ENCODE measurements at places on chromosomes 5 and 9.

- DNase-seq = peak; percentile 91
These were observed 6.3 kb upstream of the MXD3 start for GRCh38 chr5:177317959-177318377.

DNA sequence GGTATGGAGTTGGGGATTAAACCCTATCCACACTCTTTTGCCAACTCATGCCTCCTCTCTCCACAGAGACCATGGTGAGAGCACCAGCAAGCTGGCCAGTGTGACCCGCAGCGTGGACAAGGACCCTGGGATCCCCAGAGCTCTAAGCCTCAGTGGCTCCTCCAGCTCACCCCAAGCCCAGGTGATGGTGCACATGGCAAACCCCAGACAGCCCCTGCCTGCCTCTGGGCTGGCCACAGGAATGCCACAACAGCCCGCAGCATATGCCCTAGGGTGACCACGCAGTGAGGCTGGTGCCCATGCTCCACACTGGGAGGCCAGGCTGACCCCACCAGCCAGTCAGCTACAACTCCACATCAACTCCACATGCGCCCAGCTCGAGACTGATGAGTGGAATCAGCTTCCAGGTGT is 11.5 kb upstream of the CARD19 start:
- DNase-seq = no peak

DNA sequence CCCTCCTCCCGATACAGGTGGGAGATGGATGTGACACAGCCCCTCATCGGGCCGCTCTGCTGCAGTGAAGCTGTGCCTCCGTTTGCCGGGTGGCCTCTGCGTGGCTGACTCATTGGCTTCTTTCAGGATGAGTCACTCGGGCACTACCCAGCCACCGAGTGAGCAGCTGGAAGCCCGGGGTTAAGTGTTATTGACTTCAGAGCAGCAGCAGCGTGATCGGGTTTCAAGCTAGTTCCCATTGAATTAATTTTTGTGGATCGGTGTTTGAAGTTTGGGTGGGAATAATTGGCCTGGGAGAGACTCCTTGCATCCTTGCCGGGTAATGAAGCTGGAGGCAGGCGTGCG is 266.4 kb upstream of the IRX4 start:
- DNase-seq = no peak

DNA sequence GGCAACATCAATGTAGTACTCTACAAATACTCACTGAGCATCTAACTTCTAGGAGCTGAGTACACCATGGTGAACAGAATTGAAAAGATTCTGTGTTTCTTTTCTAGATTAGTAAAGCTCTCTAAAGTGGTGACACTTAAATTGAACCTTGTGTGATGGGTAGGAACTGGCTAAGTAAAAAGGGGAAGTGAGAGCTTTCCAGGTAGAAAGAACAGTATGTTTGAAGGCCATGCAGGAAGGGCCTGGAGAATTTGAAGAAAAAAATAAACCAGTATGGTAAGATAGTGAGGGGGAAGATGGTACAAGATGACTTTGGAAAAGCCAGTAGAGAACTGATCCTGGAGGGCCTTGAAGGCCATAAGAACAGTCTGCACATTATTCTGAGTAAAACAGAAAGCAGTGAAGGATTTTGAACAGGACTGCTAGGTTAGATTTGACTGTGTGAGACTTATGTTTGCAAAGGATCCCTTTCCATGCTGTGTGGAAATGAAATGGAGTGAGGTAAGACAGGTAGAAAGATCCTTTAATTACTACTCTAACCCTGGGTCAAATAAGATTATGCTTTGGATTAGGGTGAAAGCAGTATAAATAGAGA is 46.7 kb upstream of the UBQLN1 start:
- DNase-seq = peak; percentile 16

- peak; percentile 64 for DNase-seq
These were observed 543 bp downstream of the ST8SIA4 start for GRCh38 chr5:100902440-100903038.

- no peak for DNase-seq
These were observed 91.0 kb downstream of the FOXD1 start for GRCh38 chr5:73357576-73357975.

- DNase-seq = no peak
These were observed 9.9 kb downstream of the UCK1 start for GRCh38 chr9:131521203-131521602.

Data from hematopoietic multipotent progenitor cell treated with erythropoietin and hydrocortisone succinate and interleukin-3 and kit ligand, for 4 days (in vitro differentiated cells).